ENCODE measurements at places on chromosomes 12 and 14.

DNA sequence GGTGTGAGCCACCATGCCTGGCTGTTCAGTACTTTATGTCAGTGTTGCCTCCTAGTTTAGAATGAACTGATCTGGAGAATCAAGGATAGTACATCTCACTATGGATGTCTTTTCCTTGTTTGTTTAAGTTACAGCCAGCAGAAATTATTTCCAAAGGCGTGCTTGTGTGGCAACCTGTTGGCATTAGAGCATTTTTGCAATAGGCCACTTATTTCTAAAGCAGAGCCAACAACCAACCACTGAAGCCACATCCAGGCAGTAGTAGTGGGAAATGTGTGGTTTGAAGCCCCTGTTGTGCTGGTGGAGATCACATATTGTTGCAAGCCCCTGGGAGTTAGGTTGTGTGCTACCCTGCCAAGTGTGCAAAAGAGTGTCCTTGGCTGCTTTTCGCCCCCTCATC is 3.7 kb downstream of the ANO6 start:
- no peak for DNase-seq

DNA sequence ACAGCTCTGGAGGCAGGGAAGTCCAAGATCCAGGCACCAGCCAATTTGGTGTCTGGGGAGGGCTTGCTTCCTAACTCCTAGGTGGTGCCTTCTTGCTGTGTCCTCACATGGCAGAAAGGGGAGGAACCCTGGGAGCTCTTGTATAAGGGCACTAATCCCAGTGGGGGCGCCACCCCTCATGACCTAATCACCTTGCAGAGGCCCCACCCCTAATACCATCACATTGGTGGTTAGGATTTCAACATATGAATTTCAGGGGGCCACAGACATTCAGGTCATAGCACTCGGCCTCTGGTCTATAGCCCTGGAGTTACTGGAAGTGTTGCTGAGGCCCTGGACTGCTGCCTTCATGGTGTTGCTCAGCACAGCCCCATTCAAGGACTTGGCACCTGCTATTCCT is 14.6 kb downstream of the PSMD9 start:
- no peak for DNase-seq

DNA sequence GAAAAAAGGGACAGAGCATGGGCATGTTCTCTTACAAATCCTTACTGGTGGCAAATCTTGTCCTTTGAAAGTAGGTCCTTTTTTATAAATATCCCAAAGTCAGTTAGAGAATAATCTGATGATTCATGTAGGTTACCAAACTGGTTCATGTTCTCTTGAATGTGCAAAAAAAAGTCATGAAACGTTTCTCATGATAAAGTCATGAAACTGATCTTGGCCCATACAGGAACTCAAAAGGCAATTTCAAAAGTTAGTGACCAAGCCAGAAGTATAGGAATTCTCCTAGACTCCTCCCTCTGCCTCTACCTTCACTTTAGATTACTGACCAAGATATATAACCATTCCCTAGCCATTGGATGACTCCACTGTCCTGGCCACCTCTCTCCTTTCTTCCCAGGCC is 27.3 kb upstream of the SPTSSA start:
- no peak for DNase-seq

GRCh38 chr14:100015251-100015655 is 50.0 kb upstream of the EVL start:
- no peak for DNase-seq

- no peak for DNase-seq
These were observed 136.1 kb downstream of the ASCL1 start for GRCh38 chr12:103093499-103094106.

DNA sequence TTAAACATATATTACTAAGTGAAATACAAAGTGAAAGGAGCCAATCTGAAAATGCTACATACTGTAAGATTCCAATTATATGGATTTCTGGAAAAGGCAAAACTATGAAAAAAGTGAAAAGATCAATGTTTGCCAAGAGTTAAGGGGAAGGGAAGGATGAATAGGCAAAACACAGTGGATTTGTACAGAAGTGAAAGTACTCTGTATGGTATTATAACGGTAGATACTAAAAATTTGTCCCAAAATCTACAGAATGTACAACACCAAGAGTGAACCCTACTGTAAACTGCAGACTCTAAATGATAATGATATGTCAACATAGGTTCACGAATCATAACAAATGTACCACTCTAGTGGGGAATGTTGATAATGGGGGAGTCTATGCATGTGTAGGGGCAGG is 17.8 kb downstream of the EEA1 start:
- no peak for DNase-seq

GRCh38 chr12:48331399-48331798 is 19.3 kb downstream of the ZNF641 start:
- DNase-seq: no peak

- DNase-seq: no peak
These were observed 256.8 kb upstream of the FKBP4 start for GRCh38 chr12:2537868-2538541.

DNA sequence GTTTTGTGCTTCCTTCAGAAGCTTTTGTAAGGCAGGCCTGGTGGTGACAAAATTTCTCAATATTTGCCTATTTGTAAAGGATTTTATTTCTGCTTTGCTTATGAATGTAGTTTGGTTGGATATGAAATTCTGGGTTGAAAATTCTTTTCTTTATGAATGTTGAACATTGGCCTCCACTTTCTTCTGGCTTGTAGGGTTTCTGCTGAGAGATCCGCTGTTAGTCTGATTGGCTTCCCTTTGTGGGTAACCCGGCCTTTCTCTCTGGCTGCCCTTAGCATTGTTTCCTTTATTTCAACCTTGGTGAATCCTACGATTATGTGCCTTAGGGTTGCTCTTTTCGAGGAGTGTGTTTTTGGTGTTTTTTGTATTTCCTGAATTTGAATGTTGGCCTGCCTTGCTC is 58.2 kb downstream of the NUBPL start:
- no peak for DNase-seq

DNA sequence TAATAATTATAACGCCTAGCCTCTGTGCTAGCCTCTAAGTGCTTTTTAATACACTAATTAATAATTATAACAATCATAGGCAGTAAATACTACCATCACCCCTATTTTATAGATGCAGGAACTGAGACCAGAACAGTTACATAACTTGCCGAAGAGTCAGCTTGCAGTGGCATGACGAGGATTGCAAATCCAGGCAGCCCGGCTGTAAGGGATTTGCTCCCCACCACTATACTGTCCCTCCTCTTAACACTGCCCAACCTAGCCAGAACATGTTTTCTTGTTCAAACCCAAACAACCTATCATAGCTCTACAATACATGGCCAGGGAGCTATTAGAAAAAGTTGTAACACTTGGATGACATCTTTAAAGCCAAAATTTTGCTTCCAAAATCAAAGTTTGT is 33.9 kb upstream of the VASH1 start:
- DNase-seq: no peak

GRCh38 chr14:42929806-42930480 is 1323.3 kb downstream of the LRFN5 start:
- DNase-seq: no peak

Data from iPS-NIHi11 (cell line).